ENCODE measurements at places on chromosomes 7 and 10. TPM values are rescaled to one million over a fixed set of nuclear protein-coding genes. Genes with fewer than 3 reads are reported as not detected.
A peak's percentile ranks its signal among the peaks of the same experiment; 100 is the strongest.

The GIMAP5 gene
- not detected for total RNA-seq

DNA sequence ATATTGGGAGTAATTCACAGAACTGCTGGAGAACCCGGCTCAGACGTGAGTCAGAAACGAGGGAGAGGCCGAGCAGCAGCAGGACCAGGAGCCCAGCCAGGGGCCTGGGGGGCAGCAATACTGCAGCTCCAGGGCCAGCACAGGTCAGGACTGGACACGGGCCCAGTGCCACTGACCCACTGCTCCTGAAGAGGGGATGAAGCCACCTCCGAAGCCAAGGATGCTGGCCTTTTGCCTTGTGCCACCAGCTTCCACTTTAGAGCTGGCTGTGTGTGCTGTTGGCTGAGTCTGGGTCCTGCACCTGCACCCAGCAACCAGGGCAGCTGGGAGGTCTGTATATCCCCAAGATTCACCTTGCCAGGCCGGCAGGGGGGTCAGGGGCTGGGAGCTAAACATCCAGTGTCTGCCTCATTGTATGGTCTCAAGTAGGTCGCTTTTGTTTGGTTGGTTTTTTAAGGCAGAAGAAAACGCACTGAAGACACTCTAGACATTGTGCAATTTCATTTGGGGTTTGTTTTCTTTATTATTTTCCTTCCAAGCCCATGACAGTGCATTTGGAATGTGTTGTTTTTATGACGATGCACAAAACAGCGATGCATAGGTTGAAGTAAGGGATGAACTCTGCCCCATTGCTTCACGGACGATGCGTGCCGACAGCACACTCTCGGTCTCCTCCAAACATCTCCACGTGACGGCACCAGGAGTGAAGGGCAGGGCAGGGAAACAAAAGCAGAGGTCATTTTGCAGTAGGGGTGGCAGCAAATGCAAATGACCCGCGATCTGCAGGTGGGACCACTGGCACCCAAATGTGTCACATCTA is 27.7 kb upstream of the INSIG1 start:
- H3K36me3 ChIP-seq, result no peaks in the 10 kb centered on the region
- H3K4me1 ChIP-seq, result peaks cover 12% of the 10 kb centered on the region
- DNase-seq, result no peak
- no peak overlapping the region for H3K27ac ChIP-seq
- H3K4me3 ChIP-seq, result no peak overlapping the region

DNA sequence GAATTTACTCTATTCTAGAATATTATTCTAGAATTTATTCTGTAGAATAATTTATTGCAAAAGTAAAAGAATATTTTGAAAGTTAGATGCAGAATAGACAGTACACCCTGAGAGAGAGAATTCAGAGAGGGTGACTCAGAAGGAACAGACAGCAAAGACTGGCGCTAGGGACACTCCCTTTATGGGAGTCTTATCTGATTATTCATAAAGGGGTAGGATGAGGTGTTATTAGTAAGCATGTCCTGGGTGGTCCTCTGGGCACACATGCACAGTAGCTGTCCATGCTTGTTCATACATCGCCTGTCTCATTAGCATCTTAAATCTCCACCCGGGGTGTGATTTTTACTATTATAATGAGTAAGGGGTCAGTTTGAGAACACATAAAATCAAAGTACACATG is 100.1 kb downstream of the XPNPEP1 start:
- H3K4me3 ChIP-seq, result no peak overlapping the region
- H3K27ac ChIP-seq, result no peak overlapping the region
- H3K36me3 ChIP-seq, result no peaks in the 10 kb centered on the region
- no peaks in the 10 kb centered on the region for H3K27me3 ChIP-seq

GRCh38 chr7:93544691-93545090 is 29.8 kb downstream of the CALCR start:
- no peak overlapping the region for H3K27ac ChIP-seq
- no peak for DNase-seq
- H3K27me3 ChIP-seq, result peaks cover 25% of the 10 kb centered on the region
- H3K4me3 ChIP-seq, result no peak overlapping the region
- H3K36me3 ChIP-seq, result no peaks in the 10 kb centered on the region
- no peaks in the 10 kb centered on the region for H3K4me1 ChIP-seq

DNA sequence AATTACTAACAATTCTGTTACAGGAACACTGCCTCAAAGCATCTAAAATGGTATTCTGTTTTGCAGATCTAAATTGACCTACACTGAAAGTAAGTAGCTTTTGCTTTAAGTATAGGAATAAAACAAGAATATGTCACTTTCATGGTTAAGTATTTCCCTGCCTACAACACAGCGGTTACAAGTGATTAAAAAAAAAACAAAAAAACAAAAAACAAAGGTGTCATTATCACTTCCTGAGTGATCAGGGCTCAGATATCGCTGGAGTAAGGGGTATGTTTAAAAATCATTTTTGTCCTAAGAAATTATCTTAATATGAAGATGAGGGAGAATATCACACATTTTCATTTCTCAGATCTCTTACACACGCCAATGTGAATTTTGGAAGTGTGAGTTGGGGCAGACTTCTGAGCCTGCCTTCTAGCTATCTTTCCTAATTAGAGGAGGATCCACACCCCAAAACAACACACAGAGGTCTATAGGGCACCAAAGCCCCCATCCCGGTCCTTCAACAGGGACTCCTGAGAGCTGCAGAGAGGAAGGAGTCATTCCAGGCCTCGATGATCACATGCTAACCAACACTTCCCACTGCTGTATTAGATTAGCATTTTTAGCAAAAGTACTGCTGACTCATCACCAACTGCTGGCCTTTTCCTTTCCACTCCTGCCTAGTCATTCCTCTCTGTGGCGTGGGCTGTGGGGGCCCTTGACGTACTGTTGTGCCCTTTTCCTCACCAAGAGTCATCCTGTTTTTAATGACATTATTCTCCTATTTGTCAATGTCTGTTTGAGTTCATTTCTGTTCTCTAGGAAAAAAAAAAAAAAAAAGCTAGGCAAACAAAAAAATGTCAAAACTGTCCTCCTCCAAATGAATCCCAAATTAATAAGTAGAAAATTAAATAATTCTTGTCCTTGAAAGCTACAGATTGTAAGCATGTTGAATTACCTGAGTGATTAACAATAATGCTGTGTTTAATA is 31.2 kb downstream of the PRTFDC1 start:
- H3K36me3 ChIP-seq, result peaks cover 10% of the 10 kb centered on the region
- DNase-seq, result no peak
- H3K4me3 ChIP-seq, result no peak overlapping the region
- peak overlapping the region; percentile 95 for H3K27ac ChIP-seq

The PTF1A gene
- not detected for total RNA-seq

The DPYSL4 gene
- 33.8 TPM for total RNA-seq

The PLEKHS1 gene
- total RNA-seq, result 0.11 TPM

The IDI2 gene
- total RNA-seq, result not detected

DNA sequence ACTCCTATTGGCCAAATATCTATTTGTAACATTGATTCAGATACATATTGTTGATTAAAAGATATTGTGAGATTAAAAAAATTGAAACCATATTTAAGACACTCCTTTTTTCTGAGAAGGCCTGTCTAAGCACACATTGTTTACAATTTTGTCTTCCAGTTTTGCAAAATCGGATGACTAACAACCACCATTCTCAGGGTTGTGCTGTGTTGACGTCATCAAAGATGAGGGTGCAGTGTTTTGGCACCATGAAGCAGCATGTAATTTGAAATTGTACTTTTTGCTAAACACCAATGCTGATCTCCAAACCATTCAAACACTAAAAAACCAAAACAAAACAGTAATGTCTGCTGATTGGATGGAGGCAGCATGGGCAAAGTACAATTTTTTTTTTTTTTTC is 7.4 kb downstream of the CREB5 start:
- no peak overlapping the region for H3K27ac ChIP-seq
- H3K4me3 ChIP-seq, result no peak overlapping the region
- no peaks in the 10 kb centered on the region for H3K27me3 ChIP-seq
- no peaks in the 10 kb centered on the region for H3K4me1 ChIP-seq

GRCh38 chr7:276230-276835 is 13.6 kb upstream of the FOXL3 start:
- no peak overlapping the region for H3K4me3 ChIP-seq
- H3K36me3 ChIP-seq, result peaks cover 3% of the 10 kb centered on the region
- peaks cover 4% of the 10 kb centered on the region for H3K4me1 ChIP-seq
- peaks cover 34% of the 10 kb centered on the region for H3K27me3 ChIP-seq
- no peak for DNase-seq

GRCh38 chr7:44449584-44449928 is 40.9 kb downstream of the NUDCD3 start:
- H3K36me3 ChIP-seq, result peaks cover 22% of the 10 kb centered on the region
- H3K4me1 ChIP-seq, result peaks cover 10% of the 10 kb centered on the region
- no peak for DNase-seq
- H3K27me3 ChIP-seq, result no peaks in the 10 kb centered on the region
- H3K4me3 ChIP-seq, result no peak overlapping the region

The ANKRD2 gene
- total RNA-seq, result not detected

The TAS2R4 gene
- total RNA-seq, result 2.2 TPM

The MRLN gene
- not detected for total RNA-seq

The GPR15LG gene
- not detected for total RNA-seq

The CAMK1D gene
- 13.7 TPM for total RNA-seq

DNA sequence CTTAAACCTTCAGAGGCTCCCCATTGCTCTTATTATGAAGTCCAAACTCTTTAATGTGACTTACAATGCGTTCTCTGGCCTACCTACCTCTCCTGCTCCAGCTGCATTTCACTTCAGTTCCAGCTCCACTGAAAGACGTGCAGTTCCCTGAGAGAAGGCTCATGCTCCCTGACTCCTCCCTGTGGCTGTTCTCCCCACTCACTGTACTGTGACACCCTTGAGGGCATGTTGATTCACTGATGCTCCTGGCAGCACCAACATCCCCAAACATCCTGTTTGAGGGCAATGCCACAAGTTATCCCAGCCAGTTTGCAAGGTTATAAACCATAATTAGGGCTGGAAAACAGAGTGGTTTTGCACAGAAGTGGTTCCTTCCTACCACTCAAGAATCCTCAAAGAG is 111.2 kb downstream of the LSM5 start:
- H3K4me1 ChIP-seq, result no peaks in the 10 kb centered on the region
- peaks cover 25% of the 10 kb centered on the region for H3K27me3 ChIP-seq

GRCh38 chr7:155164316-155164715 is 94.2 kb downstream of the HTR5A start:
- peak; percentile 76 for DNase-seq
- peaks cover 15% of the 10 kb centered on the region for H3K27me3 ChIP-seq
- peaks cover 2% of the 10 kb centered on the region for H3K4me1 ChIP-seq
- no peak overlapping the region for H3K4me3 ChIP-seq
- H3K27ac ChIP-seq, result no peak overlapping the region

The MTERF1 gene
- total RNA-seq, result 10.2 TPM

DNA sequence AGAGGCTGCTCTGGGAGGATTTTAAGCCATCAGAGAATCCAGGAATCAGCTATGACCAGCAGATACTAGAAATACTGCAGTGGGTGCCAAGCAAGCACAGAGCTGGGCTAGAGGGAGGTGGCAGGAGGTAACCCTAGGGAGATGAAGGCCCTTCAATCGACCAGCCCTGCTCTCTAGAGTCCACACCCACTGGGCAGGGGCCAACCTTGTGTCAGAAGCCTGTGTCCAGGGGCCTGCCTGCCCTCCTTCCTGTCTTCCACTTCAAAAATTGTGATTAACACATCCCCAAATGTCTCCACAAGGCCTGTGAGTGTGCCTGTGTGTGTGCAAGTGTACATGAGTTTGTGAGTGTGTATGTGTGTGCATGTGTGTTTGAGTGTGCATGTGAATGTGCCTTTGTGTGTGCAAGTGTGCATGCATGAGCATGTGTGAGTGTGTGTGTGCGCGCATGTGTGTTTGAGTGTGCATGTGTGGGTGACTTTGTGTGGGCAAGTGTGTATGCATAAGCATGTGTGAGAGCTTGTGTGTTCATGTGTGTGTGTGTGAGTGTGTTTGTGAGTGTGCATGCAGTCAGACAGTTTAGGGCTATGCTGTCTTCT is 367.7 kb downstream of the SFMBT2 start:
- H3K36me3 ChIP-seq, result no peaks in the 10 kb centered on the region
- no peak overlapping the region for H3K27ac ChIP-seq
- no peak for DNase-seq
- no peak overlapping the region for H3K4me3 ChIP-seq

- peak; percentile 85 for DNase-seq
- peaks cover 17% of the 10 kb centered on the region for H3K36me3 ChIP-seq
- H3K4me3 ChIP-seq, result no peak overlapping the region
- H3K27me3 ChIP-seq, result no peaks in the 10 kb centered on the region
- H3K27ac ChIP-seq, result peak overlapping the region; percentile 16
These were observed 470.0 kb downstream of the SUGCT start for GRCh38 chr7:40604601-40605438.

GRCh38 chr7:158894825-158895224 is 38.5 kb downstream of the DYNC2I1 start:
- no peak for DNase-seq
- no peaks in the 10 kb centered on the region for H3K27me3 ChIP-seq
- H3K4me3 ChIP-seq, result no peak overlapping the region
- H3K27ac ChIP-seq, result no peak overlapping the region

GRCh38 chr10:494149-494542 is 195.3 kb downstream of the DIP2C start:
- no peaks in the 10 kb centered on the region for H3K27me3 ChIP-seq
- H3K4me3 ChIP-seq, result no peak overlapping the region
- H3K4me1 ChIP-seq, result peaks cover 29% of the 10 kb centered on the region
- no peak for DNase-seq
